ENCODE measurements at places on chromosomes 1 and 21.

DNA sequence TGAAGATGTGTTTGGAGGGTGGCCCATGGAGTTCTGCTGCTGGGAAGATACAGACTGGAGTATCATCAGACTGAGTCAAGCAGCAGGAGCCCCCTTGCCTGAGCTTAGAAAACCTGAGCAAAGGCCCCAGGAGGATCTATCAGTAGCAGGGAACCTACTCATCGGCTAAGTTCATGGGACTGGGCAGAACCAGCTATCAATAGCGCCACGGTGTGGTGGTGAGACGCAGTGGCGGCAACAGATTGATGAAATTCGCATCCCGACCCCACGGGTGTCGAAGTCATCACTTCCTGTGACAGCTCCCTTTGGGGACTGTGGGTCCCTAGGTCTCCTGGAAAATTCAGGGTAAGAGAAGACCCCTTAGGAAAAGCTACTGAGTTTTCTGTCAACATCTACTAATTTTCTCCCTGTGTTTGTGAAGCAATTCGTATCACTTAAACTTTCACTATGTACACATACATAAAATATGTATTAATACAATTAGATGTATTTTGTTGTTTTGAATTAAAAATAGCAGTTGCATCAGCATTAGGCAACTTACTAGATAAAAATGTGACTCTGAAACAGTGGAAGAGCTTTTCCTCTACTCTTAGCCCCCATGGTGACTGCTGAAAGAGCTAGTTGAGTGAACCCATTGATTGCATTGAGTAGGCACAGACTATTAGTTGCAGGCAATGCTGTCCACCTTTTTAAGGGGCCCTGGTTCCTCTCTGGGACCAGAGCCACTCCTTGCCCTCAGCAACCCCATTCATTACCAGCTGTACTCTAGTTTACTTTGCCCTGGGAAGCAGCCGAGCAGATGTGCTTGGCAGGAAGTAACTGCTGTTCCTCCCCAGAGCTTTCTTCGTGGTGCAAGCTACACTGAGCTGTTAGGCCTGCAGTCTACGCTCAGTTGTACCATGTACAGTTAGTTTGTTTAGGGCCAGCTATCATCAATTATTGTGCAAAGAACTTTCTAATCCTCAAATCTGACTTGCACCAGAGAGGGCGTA, 7.3 kb upstream of the CACNA1S start:
- peak; percentile 70 for DNase-seq

GRCh38 chr21:34177919-34178567, 104.7 kb downstream of the MRPS6 start:
- DNase-seq, result no peak

- no peak for DNase-seq
Observed at GRCh38 chr1:204612326-204612725, 73.2 kb downstream of the LRRN2 start.

- DNase-seq, result no peak
Observed at GRCh38 chr1:234629026-234629425, 19.0 kb upstream of the IRF2BP2 start.

DNA sequence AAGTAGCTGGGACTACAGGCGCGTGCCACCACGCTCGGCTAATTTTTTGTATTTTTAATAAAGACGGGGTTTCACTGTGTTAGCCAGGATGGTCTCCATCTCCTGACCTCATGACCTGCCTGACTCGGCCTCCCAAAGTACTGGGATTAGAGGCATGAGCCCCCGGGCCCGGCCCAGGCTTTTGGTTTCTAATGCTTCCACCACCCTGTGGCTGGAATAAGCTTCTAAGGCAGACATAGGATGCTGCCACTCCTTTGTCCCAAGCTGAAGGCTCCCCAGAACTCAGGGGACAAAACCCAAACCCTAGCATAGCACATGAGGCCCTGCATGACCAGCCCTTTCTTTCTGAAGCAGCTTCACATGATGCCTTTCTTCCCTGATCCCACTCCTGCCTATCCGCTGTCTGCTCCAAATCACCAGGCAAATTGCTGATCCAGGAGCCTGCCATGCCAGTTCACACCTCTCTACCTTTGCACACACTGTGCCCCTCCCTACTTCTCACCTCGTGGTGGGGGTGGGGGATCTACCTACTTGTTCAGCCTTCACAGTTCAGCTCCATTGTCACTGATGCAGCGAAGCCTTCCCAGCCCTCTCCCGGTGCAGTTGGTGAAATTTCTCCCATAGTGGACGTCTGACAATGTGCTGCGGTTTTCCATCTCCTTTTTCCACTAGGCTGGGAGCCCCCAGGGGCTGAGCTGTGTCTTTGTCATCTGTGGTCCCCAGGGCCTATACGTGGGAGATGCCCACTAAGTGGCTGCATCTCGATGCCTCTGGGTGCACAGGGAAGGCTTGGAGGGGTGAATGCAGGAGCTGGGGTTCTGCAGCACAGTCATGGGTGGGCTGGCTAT, 6.9 kb downstream of the PTPRU start:
- DNase-seq, result no peak

DNA sequence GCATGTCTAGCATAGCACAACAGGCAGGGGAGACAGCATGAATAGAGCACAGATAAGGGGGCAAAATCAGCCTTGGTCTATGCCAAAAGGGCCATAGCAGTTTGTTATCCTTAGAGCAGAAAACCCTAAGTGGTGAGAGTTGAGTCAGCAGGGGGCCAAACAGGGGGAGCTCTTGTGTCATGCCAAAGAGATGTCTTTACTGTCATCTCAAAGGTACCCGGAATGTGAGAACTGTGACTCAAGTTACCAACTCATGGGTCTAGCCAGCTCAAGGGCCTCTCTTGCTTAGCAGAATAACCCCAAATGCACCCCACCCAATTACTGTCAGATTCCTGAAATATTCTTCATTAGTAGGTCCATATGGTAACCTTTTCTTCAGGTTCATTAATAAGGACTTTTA, 45.9 kb upstream of the NRDC start:
- DNase-seq, result no peak

DNA sequence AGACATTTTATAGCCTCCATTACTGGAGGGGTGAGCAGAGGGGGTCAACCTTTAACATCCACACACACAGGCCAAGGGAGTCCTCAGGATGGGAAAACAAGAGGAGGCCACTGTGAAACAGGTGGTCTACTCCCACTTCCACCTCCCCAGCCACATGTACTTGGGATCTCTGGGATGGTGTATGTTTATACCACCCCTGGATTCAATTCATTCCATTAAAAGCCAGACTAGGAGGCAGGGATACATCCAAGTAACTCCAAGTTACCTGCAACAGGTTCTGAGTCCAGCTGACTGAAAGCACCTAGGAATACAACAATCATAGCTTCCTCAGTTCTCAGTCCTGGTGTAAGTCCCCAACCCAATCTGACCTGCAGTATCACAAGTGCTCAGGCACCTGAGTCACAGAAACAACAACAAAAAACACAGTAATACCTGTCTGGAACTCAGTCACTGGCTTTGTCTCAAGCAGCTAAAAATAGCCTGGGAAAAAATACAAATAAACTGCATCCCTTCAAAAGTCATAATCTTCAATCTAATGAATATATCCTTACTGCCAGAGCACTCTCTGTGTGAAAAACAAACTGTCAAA, 9.8 kb downstream of the ERI3 start:
- DNase-seq, result no peak

DNA sequence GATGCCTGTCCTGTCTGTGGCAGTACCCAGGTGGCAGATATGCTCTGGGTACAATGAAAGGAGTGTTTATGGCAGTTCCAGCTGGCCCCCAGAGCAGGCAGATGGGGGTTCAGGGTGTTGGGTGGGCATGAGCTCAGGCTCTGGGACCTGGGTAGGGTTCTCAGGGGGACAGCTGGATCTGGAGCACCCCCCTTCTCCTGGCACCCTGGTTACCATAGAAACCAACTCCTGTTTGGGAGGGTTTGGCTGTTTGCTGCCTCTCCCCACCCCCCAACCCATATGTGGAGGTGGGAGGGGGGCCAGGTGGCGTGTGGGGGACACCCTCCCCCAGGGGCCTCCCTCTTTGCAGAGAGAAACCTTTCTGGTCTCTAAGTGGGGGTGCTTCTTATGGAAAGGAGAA, 7.1 kb downstream of the FOXO6 start:
- DNase-seq, result no peak

GRCh38 chr1:170707959-170708655, 44.2 kb downstream of the PRRX1 start:
- DNase-seq, result peak; percentile 73

GRCh38 chr1:226370144-226370923, 37.6 kb downstream of the PARP1 start:
- no peak for DNase-seq

DNA sequence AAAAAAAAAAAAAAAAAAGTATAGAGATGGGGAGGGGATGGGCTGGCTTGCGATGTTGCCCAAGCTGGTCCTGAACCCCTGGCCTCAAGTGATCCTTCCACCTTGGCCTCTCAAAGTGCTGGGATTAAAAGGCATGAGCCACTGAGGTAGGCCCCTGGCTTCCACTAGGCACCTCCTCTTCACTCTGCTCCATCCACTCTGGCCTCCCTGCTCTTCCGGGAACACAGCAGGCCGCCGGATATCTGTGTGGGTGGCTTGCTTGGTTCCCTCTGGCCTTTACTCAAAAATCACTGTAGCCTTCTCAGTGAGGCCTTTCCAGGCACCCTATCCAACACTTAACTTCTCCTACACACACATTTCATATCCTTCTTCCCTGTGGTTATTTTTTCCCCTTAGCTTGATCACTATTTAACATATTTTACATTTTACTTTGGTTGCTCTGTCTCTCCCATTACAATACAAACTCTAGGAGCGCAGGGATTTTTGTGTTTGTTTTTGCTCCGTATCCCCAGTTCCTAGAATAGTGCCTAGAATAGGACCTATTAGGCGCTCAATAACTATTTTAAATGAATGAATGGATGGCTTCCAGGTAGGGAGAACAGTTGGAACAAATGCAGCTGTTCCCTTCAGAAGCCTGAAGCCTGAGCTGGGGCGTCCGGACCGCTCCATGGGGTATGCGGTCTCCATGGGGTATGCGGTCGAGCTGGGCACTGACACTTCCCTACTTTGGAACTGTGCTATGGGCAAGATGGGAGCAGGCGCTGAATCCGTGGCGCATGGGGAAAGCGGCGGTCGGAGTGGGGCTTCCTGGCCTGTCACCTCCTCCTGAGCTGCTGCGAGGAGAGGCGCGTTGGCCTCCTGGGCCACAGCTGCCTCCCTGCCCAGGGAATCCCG, 46.7 kb downstream of the H3-3A start:
- no peak for DNase-seq

DNA sequence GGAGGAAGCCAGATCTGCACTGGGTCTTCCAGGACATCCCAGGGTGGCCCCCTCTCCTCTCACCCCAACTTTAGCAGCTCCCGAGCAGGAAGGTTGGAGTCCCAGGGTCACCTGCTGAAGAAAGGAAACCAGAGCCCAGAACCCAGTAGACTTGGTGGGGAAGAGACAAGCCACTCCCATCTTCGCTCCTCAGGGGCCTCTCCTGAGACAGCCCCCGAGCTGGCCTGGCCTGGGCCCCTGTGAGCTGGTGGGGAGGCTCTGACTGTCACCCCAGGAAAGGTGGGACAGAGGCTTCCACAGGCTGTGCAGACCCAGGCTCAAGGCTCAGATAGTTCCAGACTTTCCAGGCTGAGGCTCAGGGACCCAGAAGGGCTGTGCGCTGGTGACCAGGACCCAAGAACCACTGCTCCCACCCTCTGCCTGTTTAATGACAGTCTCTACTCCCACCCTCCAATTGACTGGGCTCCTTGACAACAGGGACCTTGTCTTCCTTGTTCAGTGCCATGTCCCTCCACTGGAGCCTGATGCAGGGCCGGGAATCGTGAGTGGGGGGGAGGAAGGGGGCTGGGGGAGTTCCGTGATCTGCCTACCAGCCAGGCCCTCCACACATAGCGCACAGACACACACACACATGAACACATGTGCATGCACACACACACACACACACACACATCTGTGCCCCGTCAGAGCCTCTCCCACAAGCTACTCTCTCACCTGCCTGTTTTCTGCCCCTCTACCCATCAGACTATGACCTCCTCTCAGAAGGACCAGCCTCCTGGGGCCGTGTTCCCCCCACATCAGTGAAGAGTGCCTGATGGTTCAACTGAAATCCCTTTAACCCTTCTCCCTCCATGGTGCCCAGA, 401.2 kb downstream of the MATN1 start:
- DNase-seq, result no peak

DNA sequence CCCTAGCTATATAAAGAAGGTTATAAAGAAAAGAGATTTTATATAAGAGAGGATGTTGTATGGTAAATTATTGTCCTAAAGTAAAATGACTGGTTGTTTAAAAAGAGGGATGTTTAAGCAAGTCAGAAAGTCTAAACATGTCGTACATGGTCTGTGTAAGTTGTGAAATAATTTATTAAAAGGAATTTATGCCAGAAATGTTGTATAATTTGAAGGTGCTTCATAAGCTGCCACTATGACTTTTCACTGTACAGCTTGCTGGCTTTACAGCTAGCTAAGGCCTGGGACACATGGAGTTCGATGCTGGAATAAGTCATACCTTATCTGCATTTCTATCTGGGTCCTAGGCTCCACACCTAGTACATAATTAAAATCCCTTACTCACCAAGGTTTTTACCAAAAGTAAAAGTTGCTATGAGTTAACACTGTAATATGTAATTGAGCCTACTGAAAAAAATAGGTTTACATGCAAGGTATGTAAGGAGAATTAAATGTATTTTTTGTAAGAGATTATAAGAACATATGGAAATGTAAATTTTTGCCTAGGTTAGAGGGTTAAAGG, 59.0 kb upstream of the EDEM3 start:
- no peak for DNase-seq

DNA sequence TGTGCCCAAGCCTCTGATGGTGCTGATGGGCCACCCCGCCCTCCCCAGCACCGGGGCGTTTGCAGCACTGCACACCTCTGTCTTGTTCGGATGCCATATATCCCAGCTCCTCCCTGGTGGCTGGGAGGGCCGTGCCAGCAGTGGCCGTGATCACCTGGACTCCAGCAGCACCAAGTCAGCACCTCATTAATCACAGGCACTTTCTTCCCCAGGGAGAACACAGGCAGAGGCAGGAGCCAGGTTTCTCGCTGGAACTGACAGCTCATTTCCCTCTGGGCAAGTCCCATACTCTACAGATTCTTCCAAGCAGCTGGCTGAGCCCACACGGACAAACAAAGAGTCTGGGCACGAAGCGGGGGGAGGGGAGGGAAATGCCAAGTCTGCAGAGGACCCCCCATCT, 141.7 kb upstream of the EDN2 start:
- DNase-seq, result peak; percentile 69

- no peak for DNase-seq
Observed at GRCh38 chr1:150612014-150612345, 17.4 kb downstream of the ENSA start.

DNA sequence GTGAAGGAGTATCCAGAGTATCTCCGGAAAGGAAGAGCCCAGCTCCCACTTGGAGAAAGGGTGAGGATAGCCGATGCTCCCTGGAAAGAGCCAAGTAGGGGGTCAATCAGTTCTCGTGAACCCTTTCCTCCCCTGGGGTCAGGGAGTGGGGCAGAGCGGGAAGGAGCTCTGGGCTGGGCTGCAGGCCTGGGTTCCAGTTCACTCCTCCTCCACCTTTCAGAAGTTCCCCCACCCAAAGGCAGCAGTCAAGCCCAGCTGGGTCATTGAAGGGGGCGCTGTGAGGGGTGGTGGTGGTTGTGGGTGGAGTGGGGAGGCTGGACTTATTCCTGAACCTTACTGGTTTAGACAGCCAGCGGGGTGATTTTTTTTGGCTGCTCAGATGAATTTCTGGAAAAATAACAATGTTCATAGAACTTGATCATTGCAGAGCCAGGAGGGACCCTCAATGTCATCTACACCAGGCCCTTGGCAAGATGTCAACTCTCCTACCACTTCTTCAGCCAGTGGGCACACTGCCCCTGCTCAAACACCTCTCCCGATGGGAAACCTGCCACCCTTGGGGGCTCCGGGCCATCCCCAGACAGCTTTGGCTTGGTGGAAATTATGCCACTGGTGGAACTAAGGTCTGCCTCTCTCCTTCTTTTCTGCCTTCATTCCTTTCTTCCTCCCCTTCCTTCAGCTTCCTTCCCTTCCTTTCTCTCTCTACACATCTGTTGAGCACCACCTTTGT, 235.8 kb downstream of the TRABD2B start:
- DNase-seq, result no peak

All from urothelium cell line (cell line).